Fibroblast of villous mesenchyme (primary cell): ENCODE measurements at places on chromosomes 5 and 9. TPM values are rescaled to one million over a fixed set of nuclear protein-coding genes. Genes with fewer than 3 reads are reported as not detected.

DNA sequence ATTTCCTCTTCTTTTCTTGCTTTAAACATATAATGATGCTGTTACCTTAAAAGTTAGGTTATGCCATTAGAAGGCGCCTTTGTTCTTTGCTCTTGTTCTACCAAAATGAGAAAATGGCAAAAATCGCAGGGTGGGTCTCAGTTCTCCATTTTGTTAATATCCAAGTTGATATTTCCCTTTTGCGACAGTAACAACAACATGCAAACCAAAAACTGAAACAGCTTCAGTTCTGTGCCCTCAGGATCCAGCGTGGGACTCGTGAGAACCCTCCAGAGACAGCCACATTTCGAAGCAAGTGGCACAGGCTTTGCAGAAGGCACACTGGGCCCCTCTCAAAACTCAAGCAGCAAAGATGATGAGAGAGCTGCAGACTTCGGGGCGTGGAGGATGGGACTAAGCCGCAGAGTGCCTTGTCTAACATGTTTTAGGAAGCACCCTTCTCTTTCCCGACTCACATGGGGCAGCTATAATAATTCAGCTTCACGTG, 33.0 kb upstream of the LCP2 start:
- no peak for DNase-seq

GRCh38 chr9:87007711-87008366, 60.5 kb upstream of the GAS1 start:
- peak; percentile 61 for DNase-seq

DNA sequence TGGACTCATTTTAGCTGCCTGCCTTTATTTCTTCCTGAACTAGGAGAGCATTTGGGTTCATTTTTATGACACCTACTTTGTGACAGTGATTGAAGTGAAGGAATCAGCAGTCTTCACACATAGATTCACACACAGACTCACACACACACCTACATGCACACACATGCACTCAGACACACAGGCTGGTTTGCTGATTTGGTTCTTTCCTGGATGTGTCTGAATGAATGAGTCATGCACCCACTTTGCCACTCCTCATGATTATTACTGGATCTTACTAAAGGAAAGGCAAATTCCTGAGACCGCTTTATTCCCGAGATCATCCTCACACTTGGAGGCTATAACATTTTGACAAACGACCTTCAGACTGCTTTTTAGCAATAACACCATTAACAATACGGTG, 529.5 kb downstream of the AGTPBP1 start:
- DNase-seq: no peak

GRCh38 chr9:114902786-114903524, 27.4 kb downstream of the TNFSF8 start:
- DNase-seq: no peak

Gene PHF24
- not detected in 2 replicates for total RNA-seq

Gene GKAP1
- 0.97 and 2.2 TPM in 2 replicates for total RNA-seq

DNA sequence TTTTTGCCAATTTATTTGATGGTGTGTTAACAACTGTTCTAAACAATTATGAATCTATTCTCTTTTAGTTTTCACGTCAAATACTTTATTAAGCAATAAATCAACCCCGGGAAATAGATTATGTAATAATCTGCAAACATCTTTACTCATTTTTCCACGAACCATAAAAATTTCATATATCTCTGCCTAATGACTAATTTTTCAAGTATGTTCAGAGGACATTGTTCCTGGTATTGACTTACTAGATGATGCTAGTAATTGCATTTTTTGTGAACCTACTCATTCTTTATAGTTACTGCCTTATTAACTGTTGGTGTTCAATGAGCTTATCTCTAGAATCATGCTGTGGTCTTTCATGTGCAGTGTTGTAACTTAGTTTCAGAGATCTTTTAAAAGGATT, 41.0 kb upstream of the FBN2 start:
- DNase-seq: peak; percentile 88

GRCh38 chr9:5688109-5688508, 59.2 kb downstream of the RIC1 start:
- peak; percentile 30 for DNase-seq

- no peak for DNase-seq
Measured at GRCh38 chr5:164518067-164518740, 1012.8 kb downstream of the MAT2B start.

Gene CRAT
- 33.2 and 38.7 TPM in 2 replicates for total RNA-seq

DNA sequence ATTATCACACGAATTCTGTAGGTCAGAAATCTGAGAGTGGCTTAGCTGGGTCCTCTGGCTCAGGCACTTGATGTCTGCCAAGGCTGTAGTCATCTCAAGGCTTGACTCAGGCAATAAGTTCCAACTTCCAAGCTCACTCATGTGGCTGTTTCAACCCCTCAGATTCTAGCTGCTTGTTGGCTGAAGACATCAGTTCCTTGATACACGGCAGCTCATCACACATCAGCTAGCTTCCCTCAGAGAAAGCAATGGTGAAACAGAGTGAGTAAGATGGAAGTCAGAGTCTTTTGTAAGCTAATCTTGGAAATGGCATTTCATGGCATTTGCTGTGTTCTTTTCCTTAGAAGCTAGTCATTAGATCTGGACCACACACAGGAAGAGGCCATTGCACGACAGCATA, 204.2 kb upstream of the PTGER4 start:
- DNase-seq: no peak

- no peak for DNase-seq
Measured at GRCh38 chr9:136719195-136719880, 7.0 kb downstream of the DIPK1B start.

DNA sequence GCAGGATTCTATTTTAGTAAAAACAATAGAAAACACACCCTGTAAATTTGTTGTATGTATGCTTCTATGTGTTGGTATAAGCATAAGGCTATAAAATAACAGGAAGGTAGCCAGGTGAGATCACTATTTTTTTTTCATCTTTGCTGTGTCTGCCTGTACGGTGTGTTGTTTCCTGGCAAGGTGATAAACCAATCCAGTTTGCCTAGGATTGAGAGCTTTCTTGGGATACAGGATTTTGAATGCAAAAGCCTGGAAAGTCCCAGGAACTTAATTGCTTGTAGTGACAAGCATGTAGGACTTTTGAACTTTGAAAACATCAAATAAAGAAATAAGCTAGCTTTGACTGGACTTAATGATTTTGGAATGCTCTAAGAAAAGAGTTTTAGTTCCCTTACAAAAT, 83.3 kb upstream of the RORB start:
- no peak for DNase-seq

GRCh38 chr5:160398806-160399205, 1.0 kb downstream of the FAM200C start:
- DNase-seq: peak; percentile 64

- no peak for DNase-seq
Measured at GRCh38 chr9:70195456-70195855, 63.3 kb upstream of the SMC5 start.

Gene EDIL3
- total RNA-seq: 57.0 and 108 TPM in 2 replicates

Gene PCDHB15
- under 0.01 TPM in 2 replicates for total RNA-seq

DNA sequence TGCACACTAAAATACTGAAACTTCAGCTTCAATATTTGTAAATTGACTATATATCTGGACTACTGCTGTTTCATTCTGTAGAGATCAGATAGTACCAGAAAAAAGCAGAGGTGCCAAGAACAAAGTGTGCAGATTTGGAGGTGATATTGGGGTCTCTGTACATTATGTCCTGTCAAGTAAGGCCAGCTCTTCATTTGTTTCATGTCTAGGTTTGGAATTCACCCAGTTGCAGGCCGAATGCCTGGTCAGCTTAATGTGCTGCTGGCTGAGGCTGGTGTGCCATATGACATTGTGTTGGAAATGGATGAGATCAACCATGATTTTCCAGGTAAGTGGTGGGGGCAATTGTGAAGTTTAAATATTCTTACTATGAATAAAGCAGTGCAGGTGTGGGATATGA, 96.9 kb downstream of the NNT start:
- no peak for DNase-seq

Gene CNTNAP3B
- under 0.01 and 0.97 TPM in 2 replicates for total RNA-seq

Gene THBS4
- total RNA-seq: under 0.01 and 0.32 TPM in 2 replicates

Gene PTPN3
- total RNA-seq: under 0.01 TPM in 2 replicates

Gene ALDH1A1
- total RNA-seq: 161 and 450 TPM in 2 replicates

Gene FAM153A
- total RNA-seq: not detected in 2 replicates

Gene OTULINL
- total RNA-seq: 19.6 and 23.7 TPM in 2 replicates

Gene ZNF462
- 16.4 and 32.4 TPM in 2 replicates for total RNA-seq

DNA sequence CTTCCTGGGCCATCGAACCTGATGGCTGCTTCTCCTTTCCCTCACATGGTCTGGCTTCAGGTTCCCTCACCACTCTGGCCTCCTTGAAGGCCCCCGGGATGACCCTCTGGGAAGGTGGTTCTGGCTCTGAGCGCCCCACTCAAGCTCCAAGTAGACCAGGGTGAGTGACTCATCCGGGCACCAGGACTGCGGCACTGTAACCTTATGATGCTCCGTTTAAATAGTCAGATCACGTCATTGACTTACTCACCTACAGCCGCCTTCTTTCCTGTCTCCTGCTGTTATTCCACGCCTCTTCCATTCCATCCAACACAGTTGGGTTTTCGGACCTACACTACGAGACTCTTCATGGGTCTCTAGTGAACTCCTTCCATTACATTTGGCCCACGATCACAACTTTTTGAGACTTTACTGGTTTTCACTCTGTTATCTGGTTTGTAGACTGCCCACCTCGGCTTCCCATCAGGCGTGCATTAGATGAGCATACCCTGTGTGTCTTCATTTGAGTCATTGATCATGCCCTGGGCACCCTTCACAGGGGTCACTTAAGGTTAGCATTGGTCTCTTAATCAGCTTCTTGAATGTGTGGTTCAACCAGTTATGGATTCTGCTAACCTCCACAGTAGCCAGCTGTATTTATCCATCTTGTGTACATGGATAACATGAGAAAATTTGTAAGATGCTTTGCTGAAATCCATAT, 138.8 kb upstream of the LMX1B start:
- DNase-seq: peak; percentile 19

GRCh38 chr5:132530946-132531345, 12.4 kb downstream of the IL5 start:
- no peak for DNase-seq
